Fibroblast of skin of right biceps (primary cell): ENCODE measurements at places on chromosomes 11 and 22.

DNA sequence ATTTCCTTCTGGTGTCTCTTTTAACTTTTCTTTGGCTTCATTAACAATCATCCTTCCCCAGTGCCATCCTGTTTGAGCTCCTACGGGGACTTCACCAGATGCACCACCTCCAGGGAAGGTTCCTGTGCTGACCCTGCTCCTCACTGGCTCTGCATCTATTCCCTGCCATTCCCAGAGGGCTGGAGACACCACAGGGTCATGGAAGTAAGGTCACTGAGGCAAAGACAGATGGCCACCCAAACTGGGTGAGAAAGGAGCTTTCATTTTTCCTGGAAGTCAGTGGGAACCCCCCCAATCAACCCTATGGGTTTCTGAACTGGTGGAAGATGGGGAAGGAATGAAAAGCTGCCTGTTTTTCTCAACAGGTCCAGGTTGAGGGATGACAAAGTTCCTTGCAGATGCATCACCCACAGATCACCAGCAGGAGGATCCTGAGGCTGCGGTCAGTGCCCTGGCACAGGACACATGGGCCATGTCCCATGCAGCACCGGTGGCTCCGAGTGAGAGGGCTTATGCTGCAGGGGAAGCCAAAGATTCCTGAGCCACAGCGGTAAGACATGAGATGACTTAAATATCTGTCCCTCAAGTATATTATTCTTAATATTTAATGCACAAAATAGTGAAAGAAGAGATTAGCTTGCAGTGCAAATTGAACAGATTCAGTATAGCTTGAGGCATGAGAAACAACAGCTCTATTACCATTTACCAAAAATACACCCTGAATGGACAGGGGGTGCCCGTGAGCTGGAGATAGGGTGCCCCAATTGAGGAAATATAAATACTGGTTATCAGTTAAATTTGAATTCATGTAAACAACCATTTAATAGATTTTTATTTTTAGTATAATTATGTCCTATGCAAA, 73.0 kb upstream of the VPREB1 start:
- DNase-seq = no peak

DNA sequence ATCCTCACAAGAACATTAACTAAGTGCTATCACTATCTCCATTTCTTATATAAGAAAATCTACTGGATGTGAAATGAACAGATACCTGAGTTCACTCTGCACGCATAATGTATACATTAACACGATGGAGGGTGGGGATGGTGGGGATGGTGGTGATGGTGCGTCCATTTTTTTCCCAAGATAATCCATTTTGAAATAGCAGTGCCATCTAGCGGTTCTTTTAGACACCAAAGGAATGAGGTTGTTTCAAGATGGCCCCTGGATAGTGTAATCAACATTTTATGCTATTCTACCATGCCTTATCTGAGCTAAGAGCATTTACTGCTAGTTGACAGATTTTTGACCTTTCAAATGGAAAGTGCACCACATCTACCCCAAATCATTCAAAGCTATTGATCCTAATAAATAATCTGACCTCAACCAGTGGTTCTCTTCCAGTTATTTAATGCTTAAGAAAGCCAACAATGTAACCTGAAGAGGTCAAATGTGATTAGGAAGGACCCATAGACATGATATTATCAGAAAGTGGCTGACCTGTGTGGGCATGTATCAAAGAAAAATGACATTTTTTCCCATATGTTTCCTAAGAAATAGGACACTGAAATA, 714.7 kb upstream of the TENM4 start:
- DNase-seq = peak; percentile 50

DNA sequence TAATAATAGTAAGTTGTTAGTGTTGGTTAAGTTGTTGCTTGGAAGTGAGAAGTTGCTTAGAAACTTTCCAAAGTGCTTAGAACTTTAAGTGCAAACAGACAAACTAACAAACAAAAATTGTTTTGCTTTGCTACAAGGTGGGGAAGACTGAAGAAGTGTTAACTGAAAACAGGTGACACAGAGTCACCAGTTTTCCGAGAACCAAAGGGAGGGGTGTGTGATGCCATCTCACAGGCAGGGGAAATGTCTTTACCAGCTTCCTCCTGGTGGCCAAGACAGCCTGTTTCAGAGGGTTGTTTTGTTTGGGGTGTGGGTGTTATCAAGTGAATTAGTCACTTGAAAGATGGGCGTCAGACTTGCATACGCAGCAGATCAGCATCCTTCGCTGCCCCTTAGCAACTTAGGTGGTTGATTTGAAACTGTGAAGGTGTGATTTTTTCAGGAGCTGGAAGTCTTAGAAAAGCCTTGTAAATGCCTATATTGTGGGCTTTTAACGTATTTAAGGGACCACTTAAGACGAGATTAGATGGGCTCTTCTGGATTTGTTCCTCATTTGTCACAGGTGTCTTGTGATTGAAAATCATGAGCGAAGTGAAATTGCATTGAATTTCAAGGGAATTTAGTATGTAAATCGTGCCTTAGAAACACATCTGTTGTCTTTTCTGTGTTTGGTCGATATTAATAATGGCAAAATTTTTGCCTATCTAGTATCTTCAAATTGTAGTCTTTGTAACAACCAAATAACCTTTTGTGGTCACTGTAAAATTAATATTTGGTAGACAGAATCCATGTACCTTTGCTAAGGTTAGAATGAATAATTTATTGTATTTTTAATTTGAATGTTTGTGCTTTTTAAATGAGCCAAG, 2.7 kb downstream of the NEAT1 start:
- peak; percentile 73 for DNase-seq

DNA sequence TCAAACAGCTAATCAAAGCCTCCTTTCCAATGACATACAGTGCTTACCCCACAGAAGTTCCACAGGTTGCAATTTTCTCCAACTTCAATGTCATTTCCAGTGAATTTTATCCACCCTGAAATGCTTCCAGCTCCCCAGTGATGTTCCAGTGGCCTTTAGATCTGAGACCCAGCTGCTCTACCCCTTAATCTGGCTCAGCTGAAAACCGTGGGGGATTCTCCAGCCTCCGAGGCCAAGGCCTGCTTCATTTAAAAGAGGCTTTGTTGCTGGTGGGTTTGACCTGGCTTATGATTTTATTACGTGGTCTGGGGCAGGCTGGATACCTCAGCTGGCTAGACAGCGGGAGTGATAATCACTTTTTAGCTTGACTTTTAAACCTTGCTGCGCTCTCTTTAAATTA, 10.9 kb downstream of the HEPHL1 start:
- no peak for DNase-seq

GRCh38 chr11:120134106-120134930, 3.6 kb downstream of the TRIM29 start:
- DNase-seq = no peak

- DNase-seq = peak; percentile 85
These were observed 98.8 kb downstream of the SNX19 start for GRCh38 chr11:130817330-130817944.

GRCh38 chr22:33688903-33689302, 231.4 kb downstream of the LARGE1 start:
- DNase-seq = no peak

- DNase-seq = no peak
These were observed 20.8 kb downstream of the LRP5 start for GRCh38 chr11:68333173-68333572.

DNA sequence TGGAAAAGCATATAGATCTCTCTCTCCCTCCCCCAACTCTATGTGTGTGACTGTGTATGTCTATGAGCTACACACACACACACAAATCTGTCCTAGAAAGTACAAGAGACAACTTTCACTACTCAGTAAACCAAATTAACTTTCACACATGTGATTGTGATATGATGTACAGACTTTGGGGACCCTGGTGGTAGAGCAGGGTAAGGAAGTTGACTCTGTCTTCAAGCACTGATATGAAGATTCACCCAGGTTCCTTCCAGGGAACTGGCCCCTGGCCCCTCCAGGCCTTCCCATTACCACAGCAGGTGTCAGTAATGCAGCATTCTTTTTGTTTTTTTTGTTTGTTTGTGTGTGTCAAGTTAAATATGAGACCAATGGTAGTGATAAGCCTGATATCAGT, 66.1 kb upstream of the PTH start:
- no peak for DNase-seq

GRCh38 chr11:15761235-15761634, 595.1 kb downstream of the SOX6 start:
- DNase-seq = no peak

DNA sequence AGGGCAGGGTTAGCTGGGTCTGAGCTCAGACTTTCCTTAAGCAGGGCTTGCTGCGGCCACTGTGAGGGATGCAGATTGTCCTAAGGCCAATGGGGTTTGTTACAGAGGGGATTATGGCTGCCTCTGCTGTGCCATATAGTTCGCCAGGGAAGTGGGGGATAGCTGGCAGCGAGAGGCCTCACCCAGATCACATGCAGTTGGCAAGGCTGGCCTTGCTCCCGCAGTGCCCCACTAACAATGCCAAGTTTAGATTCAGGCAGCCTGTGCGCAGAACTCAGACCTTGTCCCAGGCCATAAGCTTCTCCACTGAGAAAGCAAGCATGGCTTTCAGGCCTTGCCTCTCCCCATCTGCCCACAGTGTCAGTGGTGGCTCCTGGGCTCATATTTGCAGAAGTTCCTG, 4.7 kb upstream of the APOL2 start:
- no peak for DNase-seq

DNA sequence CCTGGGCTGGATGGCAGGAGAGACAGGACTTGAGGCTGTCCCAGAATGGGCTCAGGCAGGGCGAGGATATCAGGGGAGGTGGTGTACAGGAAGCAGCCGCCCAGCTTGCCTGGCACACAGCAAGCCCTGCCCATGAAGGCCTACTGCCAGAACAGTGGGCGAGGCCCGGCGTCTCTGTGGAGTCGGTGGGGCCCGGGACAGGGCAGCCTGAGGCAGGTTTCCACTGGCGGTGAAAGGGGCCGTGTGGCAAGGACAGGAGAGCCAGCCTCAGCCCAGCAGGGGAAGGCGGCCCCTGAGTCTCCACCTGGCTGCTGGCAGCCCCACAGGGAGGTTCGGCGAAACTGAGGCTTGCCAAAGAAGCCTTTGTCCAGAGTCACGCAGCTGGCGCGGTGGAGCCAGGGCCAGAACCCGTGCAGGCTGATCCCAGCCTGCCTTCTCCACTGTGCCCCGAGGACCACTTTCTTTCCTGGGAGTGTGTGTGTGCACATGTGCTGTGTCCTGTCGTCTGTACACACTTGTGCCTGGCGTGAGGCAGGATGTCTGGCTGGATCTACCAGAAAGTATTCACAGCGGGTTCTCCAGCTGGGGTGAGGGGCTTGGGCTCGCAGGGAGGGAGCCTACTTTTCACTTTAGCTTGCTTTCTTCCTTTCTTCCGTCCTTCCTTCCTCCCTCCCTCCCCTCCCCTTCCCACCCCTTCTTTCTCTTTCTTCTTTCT, 1.2 kb downstream of the TSPO start:
- peak; percentile 38 for DNase-seq

DNA sequence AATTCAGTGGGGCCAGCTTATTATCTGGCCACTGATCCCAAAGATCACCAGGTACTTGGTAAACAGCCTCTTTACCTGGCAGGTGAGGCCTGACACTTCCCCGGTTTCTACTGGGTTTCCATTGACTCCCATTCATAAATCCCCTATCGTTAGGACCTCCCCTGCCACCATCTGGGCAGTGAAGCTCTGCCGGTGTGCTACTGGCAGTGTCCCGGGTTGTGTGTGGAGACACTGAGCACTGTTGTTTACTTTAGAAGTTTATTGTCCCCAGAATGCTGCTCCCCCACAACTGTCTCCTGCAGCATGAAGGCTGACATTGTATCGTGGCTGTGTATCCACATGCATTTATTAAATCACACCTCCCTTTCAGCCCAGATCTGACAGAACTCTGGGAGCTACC, 142.7 kb downstream of the WNT7B start:
- DNase-seq = no peak

GRCh38 chr11:93073026-93073425, 103.6 kb downstream of the MTNR1B start:
- no peak for DNase-seq

GRCh38 chr22:36874309-36874696, 13.5 kb downstream of the NCF4 start:
- no peak for DNase-seq

DNA sequence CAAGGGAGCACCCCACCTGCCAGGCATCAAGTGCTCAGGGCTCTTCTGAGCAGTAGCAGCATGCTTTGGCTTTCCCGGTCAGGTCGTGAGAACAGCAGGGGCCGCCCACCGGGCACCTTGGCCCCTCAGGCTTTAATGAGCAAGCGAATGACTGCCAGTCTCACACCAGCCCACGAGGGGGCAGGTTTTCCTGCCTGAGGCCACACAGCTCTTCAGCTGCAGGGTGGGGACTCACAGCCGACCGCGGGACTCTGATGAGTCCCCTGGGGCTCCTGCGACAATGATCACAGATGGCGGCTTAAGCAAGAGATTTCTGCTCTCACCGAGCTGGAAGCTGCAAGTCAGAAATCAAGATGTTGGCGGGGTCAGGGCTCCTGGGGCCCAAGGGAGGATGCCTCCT, 14.3 kb upstream of the FGF19 start:
- DNase-seq = peak; percentile 30

DNA sequence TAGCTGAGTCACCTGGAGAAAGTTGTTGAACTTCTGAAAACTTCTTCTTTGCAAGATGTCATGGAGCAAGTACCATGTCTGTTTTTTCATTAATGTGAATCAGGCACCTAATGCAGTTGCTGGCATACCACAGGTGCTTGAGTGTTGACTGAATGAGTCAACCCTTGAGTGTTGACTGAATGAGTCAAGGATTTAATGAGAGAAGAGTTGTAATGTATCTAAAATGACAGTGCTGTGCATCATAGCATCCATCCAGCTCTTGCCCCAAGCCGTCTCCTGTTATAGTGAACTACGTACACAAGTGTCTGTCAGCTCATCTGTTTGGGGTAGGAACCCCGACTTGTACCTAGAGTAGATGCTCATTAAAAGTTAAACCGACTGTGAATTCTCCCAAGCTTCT, 93.1 kb downstream of the CWC15 start:
- DNase-seq = peak; percentile 61

- DNase-seq = peak; percentile 84
These were observed at the start of gene LDLRAD3 for GRCh38 chr11:35943713-35944502. Gene LDLRAD3, plus strand, starts transcription at chr11:35944062. Its CDS starts 37 bp downstream, at chr11:35944099.
